ENCODE measurements at places on chromosomes 2 and 18. TPM values are rescaled to one million over a fixed set of nuclear protein-coding genes. Genes with fewer than 3 reads are reported as not detected.

DNA sequence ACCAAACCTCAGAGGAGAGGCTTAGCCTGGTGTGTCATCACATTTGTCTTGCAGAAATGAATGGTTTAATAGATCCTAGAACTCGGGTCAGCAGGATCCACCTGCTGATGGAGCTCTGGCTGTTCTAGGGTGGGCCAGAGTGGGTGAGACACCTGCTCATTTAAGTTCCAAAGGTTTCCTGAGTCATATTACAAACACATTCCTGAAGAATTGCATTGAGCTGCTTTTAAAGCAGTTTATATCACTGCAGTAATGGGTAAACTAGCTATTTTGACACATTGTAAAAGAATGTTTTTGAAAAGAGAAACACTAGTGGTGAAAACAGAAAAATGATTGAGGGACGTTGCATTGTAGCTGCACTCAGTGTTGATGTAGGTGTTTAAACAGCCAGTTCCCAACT, 175.3 kb upstream of the TCF4 start:
- DNase-seq, result no peak

GRCh38 chr2:193294371-193294770, 1099.6 kb upstream of the TMEFF2 start:
- no peak for DNase-seq

ZBTB7C gene
- not detected for total RNA-seq

- no peak for DNase-seq
Measured at GRCh38 chr2:239471011-239471792, 70.4 kb upstream of the HDAC4 start.

DNA sequence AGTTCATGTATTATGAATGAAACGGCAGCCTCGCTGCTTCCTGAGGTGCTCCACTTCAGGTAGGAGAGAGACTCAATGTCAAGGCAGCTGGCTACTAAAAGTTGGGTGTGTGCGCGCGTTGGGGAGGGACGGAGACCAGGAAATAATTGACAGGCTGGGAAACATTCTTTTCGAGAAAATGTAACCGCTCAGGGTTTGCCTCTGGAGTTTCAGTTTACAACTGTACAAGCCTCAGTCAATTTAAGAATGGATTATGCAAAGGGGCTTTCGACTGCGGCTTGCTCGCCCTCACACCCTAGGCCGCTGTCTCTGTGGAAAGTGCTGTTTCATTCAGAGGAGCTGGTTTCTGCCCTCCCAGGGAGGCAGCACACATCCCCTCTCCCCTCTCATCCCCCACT, 4.4 kb upstream of the SPRED2 start:
- no peak for DNase-seq
